ENCODE measurements at places on chromosomes 2 and 18. TPM values are rescaled to one million over a fixed set of nuclear protein-coding genes. Genes with fewer than 3 reads are reported as not detected.

ABCB6 gene
- 25.5 TPM for total RNA-seq

IL36A gene
- not detected for total RNA-seq

POU3F3 gene
- not detected for total RNA-seq

CYP26B1 gene
- total RNA-seq: 1.6 TPM

ZNF892 gene
- 2.9 TPM for total RNA-seq
